ENCODE measurements at places on chromosomes 12 and 14.

DNA sequence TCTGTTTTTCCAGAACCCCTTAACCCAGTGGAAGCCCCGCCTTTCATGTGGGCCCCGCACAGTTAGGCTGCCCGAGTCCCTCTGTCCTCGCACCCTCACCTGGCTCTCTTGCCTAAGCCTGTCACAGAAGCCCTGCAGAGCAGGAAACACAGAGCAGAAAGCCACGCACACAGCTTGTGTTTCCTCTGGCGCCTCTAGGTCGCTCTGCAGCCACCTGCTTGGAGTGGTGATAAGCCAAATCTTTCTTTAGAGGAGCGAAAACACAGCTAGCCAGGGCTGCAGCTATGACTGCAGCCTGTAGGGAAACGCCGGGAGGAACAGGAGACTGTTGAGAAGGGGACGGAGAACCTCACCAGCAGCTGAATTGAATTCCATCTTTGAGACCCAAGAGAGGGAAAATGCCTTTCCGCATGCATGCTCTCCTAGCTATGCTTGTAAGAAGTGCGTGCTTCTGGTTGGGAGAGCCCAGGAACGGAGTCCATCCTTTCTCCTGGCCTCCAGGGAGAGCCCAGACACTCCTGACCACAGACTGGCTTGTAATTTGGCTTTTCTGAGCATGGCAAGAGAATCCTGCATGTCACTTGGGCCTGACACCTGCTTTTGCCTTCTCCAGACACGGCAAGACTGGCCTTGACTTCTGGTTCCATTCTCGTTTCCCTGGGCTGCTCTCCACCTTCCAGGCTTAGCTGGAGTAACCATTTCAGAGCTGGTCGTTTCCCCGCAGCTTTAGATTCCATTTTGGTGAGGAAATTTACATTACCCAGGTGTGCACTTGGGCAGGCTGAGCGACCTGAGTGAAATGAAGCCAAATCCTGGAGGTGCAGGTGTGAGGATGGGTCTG is 301.6 kb downstream of the CACNA1C start:
- no peak for DNase-seq

DNA sequence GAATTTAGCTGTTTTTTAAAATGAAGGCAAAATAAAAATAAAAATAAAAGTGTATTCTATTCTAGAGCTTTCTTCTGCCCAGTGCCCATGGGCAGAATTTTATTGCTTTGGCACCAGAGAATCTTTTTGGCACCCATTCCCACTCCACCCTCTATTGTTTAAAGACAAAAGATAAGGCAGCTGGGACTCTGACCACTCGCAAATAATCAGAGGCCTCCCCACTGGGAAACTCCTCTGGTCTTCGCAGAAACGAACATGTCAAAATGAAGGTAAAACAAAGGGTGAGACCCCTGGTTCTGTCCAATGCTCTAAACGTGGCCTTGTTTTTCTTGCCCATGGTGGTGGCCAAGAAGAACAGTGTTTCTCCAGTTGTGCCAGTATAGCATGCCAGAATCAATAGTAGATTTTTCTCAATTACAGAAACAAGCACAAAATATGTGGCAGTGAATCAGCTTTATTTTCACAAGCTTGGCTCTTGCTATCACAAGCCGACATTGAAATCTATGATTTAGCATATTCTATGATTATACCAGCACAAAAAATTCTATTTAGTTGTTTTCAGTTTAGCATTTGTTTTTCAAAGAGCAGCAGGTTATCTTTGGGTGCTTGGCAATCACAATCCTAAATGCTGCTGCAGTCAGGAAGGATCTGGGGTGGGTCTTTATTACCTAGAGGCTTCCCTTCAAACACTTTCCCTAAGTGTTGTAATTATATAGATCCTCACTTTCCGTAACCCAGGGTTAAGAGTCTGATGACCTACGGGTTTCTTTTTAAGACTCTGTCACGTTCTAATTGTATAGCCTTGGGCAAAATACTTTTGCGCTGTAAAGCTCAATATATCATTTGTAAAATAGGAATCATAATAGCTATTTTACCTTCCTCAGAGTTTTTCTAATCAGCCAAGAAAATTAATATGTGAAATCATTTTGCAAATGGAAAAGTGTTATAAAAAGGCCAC is 50.5 kb downstream of the KITLG start:
- DNase-seq, result no peak

- no peak for DNase-seq
Measured at GRCh38 chr12:69501154-69501895, 31.1 kb downstream of the FRS2 start.

GRCh38 chr14:49381778-49382177 is 204.4 kb downstream of the RPS29 start:
- DNase-seq, result no peak

DNA sequence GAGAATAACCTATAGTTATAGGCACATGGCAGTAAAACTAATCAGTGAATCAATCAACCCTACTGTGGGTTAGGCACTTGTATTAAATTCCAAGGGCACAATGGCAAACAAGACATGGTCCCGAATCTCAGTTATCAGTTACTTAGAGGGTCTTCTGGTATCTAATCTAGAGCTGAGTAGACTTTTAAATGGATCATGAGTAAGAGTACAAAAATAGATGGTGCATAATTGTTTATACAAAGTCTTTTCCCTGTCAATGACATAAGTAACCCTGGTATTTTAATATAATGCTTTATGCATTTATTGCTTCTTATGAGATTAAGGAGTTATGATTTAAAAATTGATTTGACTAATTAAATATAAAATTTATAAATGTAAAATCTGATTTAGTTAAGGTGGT is 23.0 kb upstream of the KCNJ8 start:
- DNase-seq, result no peak

DNA sequence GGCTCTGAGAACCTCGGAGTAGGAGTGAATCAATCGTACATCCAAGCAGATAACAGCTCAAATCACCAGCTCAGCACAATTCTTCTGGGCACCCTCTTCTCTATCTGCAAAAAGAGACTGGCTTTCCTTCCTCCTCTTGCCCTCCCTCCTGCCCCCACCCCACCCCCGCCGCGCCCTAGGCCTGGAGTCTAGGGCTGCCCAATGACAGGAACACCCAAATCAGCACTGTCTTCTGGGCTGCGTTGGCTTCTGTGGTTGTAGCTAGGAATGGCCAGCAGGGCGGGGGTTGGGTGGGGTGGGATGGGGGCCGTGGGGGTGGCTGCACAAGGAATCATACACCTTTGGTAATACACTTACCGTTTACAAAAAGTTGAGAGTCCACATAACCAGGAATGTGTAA is 28.0 kb upstream of the TMCC3 start:
- no peak for DNase-seq

DNA sequence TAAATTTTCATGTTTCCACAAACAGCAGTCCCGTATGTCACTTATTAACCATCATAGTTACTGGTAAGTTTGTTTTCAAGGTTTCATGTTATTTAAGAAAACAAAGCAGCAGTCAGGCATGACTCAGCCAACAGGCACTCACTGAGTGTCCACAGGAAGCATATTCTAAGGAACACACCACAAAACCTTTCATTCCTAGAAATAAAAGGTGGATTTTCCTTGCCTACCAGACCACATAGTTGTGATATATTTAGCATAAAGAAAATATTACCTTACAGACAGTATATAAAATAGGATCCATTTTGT is 143.3 kb upstream of the AVPR1A start:
- peak; percentile 86 for DNase-seq

DNA sequence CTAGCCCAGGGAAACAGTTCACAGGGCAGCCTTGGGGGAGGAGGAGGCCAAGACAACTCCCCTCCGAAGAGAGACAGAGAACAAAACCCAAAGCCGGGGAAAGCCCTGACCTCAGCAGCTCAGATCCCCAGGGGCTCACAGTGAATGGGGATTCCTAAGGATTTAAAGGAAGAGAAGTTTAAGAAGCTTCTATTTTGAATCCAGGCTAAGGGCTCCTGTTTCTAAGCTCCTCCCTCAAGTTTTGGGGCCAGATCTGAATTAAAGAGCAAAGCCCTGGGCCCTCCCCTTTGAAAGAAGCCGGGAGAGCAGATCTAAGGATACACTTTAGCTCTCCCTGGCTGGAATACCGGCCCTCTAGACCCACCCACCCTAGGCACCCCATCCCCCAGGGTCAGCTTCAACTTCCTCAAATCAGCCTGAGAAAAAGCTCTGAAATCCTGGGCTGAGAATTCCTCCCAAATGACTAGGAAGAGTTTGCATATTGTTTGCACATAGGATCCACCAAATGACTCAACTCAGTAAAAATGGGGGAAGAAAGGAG is 3.9 kb downstream of the KDM2B start:
- no peak for DNase-seq

GRCh38 chr14:70002589-70003346 is 123.6 kb downstream of the SMOC1 start:
- DNase-seq, result no peak

DNA sequence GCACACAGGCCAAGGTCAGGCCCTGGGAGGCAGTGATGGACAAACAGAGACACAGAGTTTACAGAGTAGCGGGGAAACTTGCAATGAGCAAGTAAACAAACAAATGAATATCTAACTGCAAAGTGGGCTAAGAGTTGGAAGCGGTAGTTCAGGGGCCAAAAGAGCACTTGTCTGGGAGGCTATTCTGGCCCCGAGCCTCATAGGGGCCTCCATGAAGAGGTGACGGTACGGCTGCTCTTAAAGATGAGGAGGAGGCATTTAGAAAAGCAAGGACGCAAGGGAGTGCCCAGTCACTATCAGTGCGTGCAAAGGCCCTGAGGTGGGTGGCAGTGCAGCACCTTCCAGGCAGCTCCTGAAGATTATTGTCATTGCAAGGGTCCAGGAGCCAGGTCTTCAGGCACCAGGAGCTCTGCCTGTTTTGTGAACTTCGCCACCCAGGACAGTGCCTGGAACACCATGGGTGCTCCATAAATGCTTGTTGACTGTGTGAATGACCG is 4.4 kb upstream of the TMEM119 start:
- DNase-seq, result no peak

- DNase-seq, result no peak
Measured at GRCh38 chr14:23028799-23029198, 5.9 kb downstream of the PSMB5 start.

GRCh38 chr12:97781342-97781741 is 318.7 kb downstream of the RMST start:
- DNase-seq, result no peak

- peak; percentile 36 for DNase-seq
Measured at GRCh38 chr12:51421266-51421884, 3.3 kb upstream of the SLC4A8 start.

Measured in non-pigmented ciliary epithelial cell (primary cell).